ENCODE measurements at places on chromosomes 12 and 14. TPM values are rescaled to one million over a fixed set of nuclear protein-coding genes. Genes with fewer than 3 reads are reported as not detected.

- no peak overlapping the region for H3K4me3 ChIP-seq
- peaks cover 6% of the 10 kb centered on the region for H3K4me1 ChIP-seq
- peaks cover 53% of the 10 kb centered on the region for H3K36me3 ChIP-seq
- H3K27ac ChIP-seq: no peak overlapping the region
- peak; percentile 32 for DNase-seq
These were observed 45.2 kb downstream of the VEZT start for GRCh38 chr12:95262808-95263207.

- H3K27me3 ChIP-seq: no peaks in the 10 kb centered on the region
- no peaks in the 10 kb centered on the region for H3K36me3 ChIP-seq
- DNase-seq: no peak
These were observed 277.0 kb upstream of the RMST start for GRCh38 chr12:97185567-97185966.

GRCh38 chr14:104518659-104519350 is 60.8 kb upstream of the C14orf180 start:
- no peaks in the 10 kb centered on the region for H3K4me1 ChIP-seq
- no peak for DNase-seq
- no peak overlapping the region for H3K4me3 ChIP-seq
- no peak overlapping the region for H3K27ac ChIP-seq

LRRC43 gene
- 0.75 TPM for total RNA-seq

RAB21 gene
- 42.4 TPM for total RNA-seq

DNA sequence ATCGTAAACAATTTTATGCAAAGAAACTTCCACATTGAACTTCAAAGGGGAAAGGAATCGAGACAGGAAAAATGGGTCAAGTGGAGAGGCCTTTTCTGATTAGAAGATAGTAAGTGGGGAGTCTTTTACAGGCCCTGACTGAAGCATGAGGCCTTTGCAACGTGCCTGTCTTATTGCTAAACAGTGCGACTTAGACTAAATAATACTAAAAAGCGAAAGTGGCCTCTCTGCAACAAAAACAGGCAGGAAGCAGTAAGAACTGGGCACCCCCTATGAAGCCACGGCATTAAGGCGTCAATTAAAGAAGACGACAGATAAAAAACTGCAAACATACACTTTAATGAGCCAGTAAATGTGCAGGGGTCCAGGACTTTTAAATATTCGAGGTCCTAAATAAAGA is 283.4 kb upstream of the GRIP1 start:
- H3K36me3 ChIP-seq: no peaks in the 10 kb centered on the region
- H3K4me3 ChIP-seq: no peak overlapping the region
- DNase-seq: no peak
- no peaks in the 10 kb centered on the region for H3K27me3 ChIP-seq

GRCh38 chr14:54175298-54175942 is 218.8 kb upstream of the BMP4 start:
- H3K27me3 ChIP-seq: no peaks in the 10 kb centered on the region
- no peak overlapping the region for H3K4me3 ChIP-seq
- no peak overlapping the region for H3K27ac ChIP-seq

GRCh38 chr14:93859957-93860356 is 67.2 kb upstream of the FAM181A start:
- H3K36me3 ChIP-seq: no peaks in the 10 kb centered on the region
- no peak overlapping the region for H3K4me3 ChIP-seq
- no peak overlapping the region for H3K27ac ChIP-seq
- H3K4me1 ChIP-seq: no peaks in the 10 kb centered on the region
- no peaks in the 10 kb centered on the region for H3K27me3 ChIP-seq

- peaks cover 48% of the 10 kb centered on the region for H3K4me1 ChIP-seq
- no peaks in the 10 kb centered on the region for H3K36me3 ChIP-seq
- DNase-seq: no peak
- no peak overlapping the region for H3K4me3 ChIP-seq
- H3K27ac ChIP-seq: no peak overlapping the region
These were observed 106.3 kb downstream of the SCARB1 start for GRCh38 chr12:124757329-124757728.

DNA sequence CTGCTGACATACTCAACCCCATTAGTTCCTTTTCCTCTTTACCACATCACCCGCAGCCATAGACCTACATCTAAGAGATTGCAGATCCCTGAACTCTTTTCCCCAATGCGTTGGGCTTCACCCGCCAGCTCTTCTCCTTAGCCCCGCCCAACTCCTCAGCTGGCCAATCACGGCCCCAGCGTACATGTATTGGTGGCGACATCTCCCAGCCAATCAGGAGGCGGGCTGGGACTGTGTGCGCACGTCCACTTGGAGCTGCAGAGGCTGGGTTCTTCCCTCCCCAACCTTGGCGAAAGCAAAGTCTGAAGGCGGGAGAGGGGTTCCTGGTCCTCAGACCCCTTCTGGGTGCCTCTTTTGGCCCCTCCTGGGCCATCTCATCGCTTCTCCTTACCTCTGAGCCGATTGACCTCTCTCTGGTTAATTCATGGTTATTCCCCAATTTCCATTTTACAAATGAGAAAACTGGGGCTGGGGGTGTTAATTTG is 11.0 kb downstream of the PDE1B start:
- DNase-seq: peak; percentile 93
- H3K4me1 ChIP-seq: peaks cover 22% of the 10 kb centered on the region
- no peaks in the 10 kb centered on the region for H3K36me3 ChIP-seq
- peak overlapping the region; percentile 49 for H3K4me3 ChIP-seq

GRCh38 chr12:106924268-106924861 is 31.3 kb upstream of the TMEM263 start:
- H3K4me3 ChIP-seq: no peak overlapping the region
- no peak for DNase-seq
- no peaks in the 10 kb centered on the region for H3K27me3 ChIP-seq
- no peak overlapping the region for H3K27ac ChIP-seq
- H3K4me1 ChIP-seq: no peaks in the 10 kb centered on the region

- H3K27me3 ChIP-seq: no peaks in the 10 kb centered on the region
- no peak overlapping the region for H3K27ac ChIP-seq
These were observed 32.0 kb downstream of the CDK17 start for GRCh38 chr12:96368233-96368632.

- H3K4me1 ChIP-seq: peaks cover 2% of the 10 kb centered on the region
- H3K27me3 ChIP-seq: peaks cover 4% of the 10 kb centered on the region
- DNase-seq: no peak
- no peaks in the 10 kb centered on the region for H3K36me3 ChIP-seq
- no peak overlapping the region for H3K27ac ChIP-seq
These were observed 19.9 kb upstream of the KRT83 start for GRCh38 chr12:52341066-52341580.

PMEL gene
- total RNA-seq: 0.86 TPM

DNA sequence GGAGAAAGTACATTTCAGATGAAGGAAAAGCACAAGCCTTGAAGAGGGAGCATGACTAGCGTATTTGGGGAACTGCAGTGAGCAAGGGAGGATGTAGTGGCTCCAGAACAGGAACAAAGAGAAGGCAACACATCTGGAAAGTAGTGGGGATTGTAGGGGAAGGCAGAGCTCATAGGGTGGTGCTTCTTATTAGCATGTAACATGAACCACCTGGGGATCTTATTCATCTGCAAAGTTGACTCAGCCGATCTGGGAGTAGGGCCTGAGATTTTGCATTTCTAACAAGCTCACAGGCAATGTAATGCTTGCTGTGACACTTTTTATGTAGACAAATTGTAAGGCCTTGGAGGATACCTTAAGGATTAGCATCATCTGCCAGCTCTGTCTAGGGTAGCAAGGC is 447.3 kb downstream of the NELL2 start:
- no peak for DNase-seq
- H3K27ac ChIP-seq: no peak overlapping the region
- H3K36me3 ChIP-seq: no peaks in the 10 kb centered on the region

GRCh38 chr14:83712418-83713129 is 1817.4 kb upstream of the FLRT2 start:
- H3K36me3 ChIP-seq: no peaks in the 10 kb centered on the region
- no peak for DNase-seq

PTPRB gene
- 35.2 TPM for total RNA-seq

DNA sequence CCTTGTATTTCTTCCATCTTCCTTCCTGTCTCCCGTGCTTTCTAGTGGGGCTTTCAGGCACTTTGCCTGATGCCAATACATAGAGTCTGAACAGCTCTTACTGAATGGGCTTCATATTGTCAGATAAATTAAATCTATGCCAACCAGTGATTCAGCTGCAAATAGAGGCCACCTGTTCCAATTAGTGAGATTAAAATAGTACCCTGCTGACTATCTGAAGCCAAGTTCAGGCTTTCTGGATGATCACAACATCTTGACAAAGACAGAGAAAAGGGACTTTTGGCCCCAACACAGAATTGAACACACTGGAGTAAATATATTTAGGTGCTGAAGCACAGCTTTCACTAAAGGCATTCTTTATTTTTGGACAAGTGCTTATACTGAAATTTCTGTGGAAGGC is 11.8 kb downstream of the TMCC3 start:
- H3K4me1 ChIP-seq: no peaks in the 10 kb centered on the region
- H3K4me3 ChIP-seq: no peak overlapping the region
- no peak for DNase-seq
- H3K27me3 ChIP-seq: no peaks in the 10 kb centered on the region

GRCh38 chr14:74593241-74593953 is 18.6 kb downstream of the LTBP2 start:
- H3K4me1 ChIP-seq: peaks cover 74% of the 10 kb centered on the region
- DNase-seq: peak; percentile 57
- H3K27me3 ChIP-seq: no peaks in the 10 kb centered on the region
- peak overlapping the region; percentile 86 for H3K27ac ChIP-seq

GRCh38 chr14:97692084-97692483 is 894.9 kb downstream of the VRK1 start:
- H3K4me1 ChIP-seq: no peaks in the 10 kb centered on the region
- DNase-seq: no peak
- H3K36me3 ChIP-seq: no peaks in the 10 kb centered on the region
- no peak overlapping the region for H3K4me3 ChIP-seq

- no peak overlapping the region for H3K27ac ChIP-seq
- H3K36me3 ChIP-seq: no peaks in the 10 kb centered on the region
- H3K27me3 ChIP-seq: no peaks in the 10 kb centered on the region
- DNase-seq: no peak
- H3K4me3 ChIP-seq: no peak overlapping the region
These were observed 33.6 kb downstream of the HMGA2 start for GRCh38 chr12:65857840-65858239.

DNA sequence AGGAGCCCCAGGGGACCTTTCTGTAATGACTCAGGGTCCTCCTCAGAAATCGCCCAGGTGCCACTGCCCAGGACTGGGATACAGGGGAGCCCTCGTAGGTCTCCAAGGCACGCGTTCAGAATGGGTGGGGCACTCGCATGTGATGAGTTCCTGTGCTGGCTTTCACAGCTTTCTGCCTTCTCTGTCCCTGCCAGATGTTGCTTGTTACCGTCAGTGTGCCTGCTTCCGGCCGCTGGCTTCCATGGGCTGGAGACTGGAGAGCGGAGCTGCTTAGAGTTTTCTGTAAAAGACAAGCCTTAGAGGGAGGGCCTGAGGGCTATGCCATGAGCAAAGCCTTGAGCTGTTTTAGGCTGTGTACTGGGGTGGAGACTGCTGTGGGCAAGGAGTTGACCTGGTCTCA is 75.0 kb upstream of the SLC24A4 start:
- no peak overlapping the region for H3K4me3 ChIP-seq
- no peak overlapping the region for H3K27ac ChIP-seq
- H3K4me1 ChIP-seq: peaks cover 18% of the 10 kb centered on the region
- DNase-seq: no peak
- no peaks in the 10 kb centered on the region for H3K27me3 ChIP-seq

- H3K27me3 ChIP-seq: no peaks in the 10 kb centered on the region
- H3K36me3 ChIP-seq: no peaks in the 10 kb centered on the region
- no peak overlapping the region for H3K4me3 ChIP-seq
- H3K4me1 ChIP-seq: no peaks in the 10 kb centered on the region
- DNase-seq: no peak
These were observed 98.5 kb upstream of the SLC24A4 start for GRCh38 chr14:92224358-92224954.

GRCh38 chr12:8156845-8157244 is at the start of gene ZNF705A:
ZNF705A (plus strand) TSS chr12:8157015; CDS start chr12:8172626, 15,611 bp downstream.
- no peak for DNase-seq
- H3K27ac ChIP-seq: no peak within 1 kb of the TSS
- peaks cover 4% of the 10 kb centered on the region for H3K27me3 ChIP-seq

MARS1 gene
- 57.3 TPM for total RNA-seq

- no peak overlapping the region for H3K4me3 ChIP-seq
- peaks cover 11% of the 10 kb centered on the region for H3K4me1 ChIP-seq
- DNase-seq: peak; percentile 61
- H3K27me3 ChIP-seq: no peaks in the 10 kb centered on the region
- H3K27ac ChIP-seq: peak overlapping the region; percentile 71
These were observed 124.0 kb downstream of the DYRK2 start for GRCh38 chr12:67772267-67773169.

DNA sequence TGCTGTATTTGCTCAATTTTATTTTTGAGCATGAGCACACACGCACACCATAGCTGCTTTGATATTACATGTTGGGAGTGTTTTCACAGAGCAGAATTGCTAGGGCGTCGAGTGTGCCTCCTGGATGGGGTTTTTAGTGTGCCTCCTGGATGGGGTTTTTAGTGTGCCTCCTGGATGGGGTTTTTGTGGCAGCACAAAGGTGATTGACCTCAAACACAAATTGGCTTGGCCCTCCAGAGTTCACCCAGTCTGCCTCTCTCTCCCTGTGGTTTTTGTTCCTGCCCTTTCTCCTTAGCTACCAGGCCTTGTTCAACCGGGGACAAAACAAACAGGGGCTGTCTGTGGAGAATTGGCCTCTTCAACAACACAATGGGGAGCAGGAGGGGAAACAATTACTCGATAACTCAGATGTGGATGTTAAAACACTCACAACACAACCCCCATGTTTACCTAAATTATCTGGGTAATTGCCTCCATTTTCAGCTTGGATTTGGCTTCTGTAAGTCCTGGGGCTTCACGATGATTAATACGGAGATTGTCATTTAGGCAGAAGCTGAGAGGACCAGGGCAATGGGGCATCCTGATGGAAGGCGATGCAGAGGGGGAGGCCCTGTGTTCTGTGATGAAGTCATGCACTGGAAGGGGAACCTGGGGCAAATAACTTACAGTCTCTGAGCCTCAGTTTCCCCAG is 26.9 kb downstream of the TBX3 start:
- no peaks in the 10 kb centered on the region for H3K36me3 ChIP-seq
- no peak for DNase-seq
- no peaks in the 10 kb centered on the region for H3K27me3 ChIP-seq

ITGA7 gene
- 668 TPM for total RNA-seq

GRCh38 chr12:33546004-33546403 is 106.4 kb upstream of the SYT10 start:
- no peak overlapping the region for H3K4me3 ChIP-seq
- H3K4me1 ChIP-seq: no peaks in the 10 kb centered on the region
- no peaks in the 10 kb centered on the region for H3K27me3 ChIP-seq
- no peaks in the 10 kb centered on the region for H3K36me3 ChIP-seq
- no peak for DNase-seq

DNA sequence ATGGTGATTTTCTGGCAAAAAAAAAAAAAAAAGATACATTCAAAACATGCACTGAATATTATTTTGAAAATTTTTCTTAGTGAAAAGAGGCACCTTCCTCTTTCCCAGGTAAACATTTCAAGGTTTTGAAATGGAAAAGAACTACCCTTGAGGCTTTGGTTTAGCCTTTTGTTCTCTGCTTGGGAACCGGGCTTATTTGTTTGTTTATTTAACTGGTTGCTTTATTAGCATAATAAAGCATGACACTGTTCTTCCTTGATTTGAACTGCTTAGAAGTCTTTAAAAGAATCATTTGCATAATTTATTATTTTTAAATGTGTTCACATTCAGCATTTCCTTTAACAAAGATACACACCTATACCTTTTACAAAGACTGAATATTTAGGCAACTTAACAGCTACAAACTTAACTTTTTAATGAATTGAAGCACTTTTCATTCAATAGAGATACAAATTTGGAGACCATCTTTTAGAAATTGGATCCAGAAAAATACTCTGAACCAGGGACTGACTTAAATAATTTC is 174.5 kb downstream of the FBXL14 start:
- no peaks in the 10 kb centered on the region for H3K27me3 ChIP-seq
- no peak for DNase-seq
- H3K27ac ChIP-seq: no peak overlapping the region
- peaks cover 9% of the 10 kb centered on the region for H3K4me1 ChIP-seq

GRCh38 chr12:58414398-58414871 is 473.1 kb downstream of the ATP23 start:
- no peak overlapping the region for H3K4me3 ChIP-seq

Measured in heart left ventricle (tissue), 16 donors.